Central memory CD4-positive, alpha-beta T cell (primary cell): ENCODE measurements at places on chromosomes 1 and 21.

DNA sequence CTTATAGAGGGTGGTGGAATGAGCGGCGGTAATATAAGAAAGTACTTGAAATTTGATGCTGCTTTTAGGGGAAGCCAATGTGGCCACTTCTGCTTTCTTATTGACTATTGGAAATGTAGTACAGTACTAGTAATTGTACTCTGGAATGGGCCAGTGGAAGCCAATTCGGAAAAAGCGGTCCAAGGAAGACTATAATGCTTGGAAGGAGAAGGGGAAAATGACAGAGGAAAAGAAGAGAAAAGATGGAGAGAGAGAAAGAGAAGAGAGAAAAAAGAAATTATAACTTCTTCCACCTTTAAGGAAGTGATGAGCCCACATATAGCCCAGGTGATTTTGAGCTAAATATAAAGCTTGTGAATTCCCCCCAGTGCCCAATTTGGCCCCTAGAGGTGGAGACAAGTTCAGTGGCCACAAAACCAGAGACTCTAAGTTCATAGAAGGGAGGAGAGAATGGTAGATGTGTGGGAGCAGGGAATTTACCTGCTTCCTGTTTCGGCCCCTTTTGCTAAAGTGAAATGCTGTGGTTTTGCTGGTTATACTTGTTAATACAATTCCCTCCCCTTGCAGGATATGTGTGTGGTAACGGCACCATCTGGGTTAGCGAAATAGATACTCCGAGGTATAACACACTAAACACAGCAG lies 35.7 kb upstream of the DUSP10 start:
- DNase-seq, result peak; percentile 72

DNA sequence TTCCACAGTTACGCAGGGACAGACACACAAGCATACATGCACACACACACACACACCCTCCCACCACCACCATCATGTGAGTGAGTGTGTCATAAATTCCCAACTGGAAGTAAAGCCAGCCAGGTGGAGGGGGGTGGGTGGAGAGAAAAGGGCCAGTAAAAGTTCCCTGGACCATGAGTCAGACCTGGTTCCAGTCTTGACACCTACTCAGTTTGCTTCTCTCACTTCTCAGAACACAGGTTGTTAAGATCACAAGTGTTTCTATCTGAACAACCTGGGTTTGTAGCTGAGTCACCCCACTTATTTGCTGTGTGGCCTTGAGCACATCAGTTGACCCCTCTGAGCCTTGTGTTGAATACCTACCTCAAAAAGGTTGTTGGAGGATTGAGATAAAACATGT lies 9.6 kb downstream of the EPHA10 start:
- DNase-seq, result no peak

GRCh38 chr1:82472489-82473131 lies 671.9 kb downstream of the ADGRL2 start:
- no peak for DNase-seq

GRCh38 chr1:237959838-237960237 lies 69.1 kb upstream of the ZP4 start:
- DNase-seq, result no peak

DNA sequence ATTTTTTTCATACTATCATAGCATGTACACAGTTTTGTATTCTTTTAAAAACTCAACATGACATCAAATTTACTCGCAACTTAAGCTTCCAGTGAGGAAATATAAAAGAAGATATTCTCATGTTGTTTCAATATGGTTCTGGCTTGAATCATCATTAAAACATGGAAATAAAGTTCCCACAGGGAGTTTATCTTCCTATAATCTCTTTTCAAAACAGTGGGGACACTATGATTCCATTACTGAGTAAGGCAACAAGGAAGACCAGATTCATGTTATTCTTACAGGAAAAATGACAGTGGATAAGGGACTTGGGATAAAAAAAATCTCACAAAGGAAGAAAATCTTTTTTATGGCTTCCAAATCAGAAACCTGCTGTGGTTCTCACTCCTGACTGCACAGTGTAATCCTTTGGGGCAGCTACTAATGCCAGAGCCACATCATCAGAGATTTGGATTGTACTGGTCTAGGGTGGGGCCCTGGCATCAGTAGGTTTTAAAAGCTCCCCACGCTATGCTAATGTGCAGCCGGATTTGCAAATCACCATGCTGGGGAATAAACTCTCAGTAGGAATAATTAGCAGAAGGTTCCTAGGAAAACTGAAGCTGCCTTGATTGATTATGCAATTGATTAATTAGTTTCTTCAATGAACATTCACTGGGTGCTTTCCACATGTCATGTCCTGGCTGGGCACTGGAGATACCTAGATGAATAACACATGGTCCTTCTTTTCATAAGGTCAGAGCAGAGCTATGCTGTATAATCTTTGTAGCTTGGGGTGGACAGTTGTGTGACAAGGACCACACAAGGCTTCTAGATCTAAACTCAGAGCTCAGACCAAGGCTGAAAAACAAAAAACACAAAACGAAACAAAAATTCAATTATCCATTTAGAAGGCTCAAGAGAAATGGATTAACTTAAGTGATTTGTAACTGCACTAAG lies 71.1 kb upstream of the C8B start:
- no peak for DNase-seq

DNA sequence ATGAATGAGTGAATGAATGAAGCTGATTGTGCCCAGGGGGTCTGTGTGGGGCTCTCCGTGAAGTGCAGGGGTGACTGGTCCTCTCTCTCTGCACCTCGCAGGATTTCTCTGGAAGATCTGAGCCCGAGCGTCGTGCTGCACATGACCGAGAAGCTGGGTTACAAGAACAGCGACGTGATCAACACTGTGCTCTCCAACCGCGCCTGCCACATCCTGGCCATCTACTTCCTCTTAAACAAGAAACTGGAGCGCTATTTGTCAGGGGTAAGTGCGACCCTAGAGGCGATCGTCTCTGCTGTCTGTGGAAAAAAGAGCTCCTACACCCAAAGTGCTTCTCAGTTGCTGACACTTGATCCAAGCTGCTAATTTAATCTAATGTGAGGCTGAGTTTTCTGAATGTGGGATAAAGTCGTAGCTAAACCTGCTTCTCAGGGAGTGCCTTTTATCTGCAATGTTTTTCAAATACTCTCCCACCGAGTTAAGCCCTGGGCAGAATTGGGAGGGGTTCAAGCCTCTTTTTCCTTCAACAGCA lies 101.7 kb downstream of the HUNK start:
- DNase-seq, result peak; percentile 46

- DNase-seq, result no peak
Measured at GRCh38 chr1:31909691-31910090, 28.5 kb downstream of the PTP4A2 start.

DNA sequence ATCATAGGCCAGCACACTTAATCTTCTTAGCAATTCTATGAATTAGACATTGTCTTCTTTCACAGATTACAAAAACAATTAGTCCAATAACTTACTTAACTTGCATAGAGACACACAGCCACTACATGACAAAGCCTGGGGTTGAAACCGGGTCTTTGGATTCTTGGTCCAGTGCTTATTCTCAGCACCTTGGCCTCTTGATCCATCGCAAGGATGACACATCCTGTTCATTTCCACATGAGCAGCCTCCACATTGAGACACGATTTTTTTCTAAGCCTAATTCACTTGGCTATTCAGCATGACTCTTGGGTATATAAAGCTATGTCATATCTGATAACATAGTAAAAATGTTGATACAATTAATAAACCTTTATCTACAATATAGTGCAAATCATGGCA lies 221.0 kb upstream of the FOXD3 start:
- no peak for DNase-seq

DNA sequence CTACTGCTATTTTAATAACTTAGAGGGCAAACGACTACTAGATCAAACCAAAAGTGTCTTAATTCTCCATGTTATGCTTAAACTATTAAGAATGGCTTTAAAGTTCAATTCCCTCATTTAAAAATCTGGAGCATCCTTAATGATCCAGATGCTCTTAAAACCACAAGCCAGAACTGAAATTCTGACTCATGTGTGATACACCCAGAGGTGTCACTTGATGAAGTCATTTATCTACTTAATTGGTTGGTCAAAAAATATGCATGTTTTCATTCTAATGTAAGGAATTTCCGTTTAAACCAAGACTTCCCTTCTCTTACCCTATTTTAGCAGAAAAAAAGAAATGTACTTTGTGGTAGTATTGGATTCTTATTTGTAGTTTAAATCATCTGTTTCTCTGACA lies 1261.2 kb upstream of the B3GALT2 start:
- DNase-seq, result no peak

DNA sequence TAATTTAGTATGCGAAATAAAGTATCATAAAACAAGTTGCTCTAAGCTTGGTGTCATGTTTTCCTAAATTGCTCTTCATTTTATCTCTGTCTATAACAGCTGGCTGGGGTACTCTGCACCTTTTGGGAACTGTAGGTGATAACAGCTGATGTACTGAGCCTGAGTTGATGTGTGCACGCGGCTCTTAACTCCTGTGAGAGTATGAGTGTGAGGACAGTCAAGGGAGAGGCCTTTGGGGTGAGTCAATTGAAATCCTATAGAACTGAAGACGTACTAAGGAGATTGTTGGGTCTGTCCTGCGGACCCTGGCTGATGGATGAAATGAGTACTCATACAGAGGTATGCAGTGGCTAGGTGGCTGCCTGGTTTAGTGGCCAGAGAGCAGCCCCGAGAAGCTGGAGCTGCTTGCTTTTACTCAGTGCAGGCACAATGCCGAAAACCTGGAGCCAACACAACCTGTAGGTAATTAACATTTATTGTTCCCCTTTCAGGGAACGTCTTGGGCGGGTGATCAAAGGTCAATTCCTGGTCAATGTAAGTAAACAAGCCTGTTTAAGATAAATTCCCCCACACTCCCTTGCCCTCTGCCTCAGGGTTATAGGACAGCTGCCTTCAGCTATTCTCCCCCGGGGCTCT lies 188.5 kb downstream of the PRDM2 start:
- DNase-seq, result no peak

GRCh38 chr1:161089251-161089924 lies at the start of gene NECTIN4:
TSS of gene NECTIN4 (minus strand) at chr1:161089558. CDS start at chr1:161089296, 262 bp downstream.
- DNase-seq, result no peak

DNA sequence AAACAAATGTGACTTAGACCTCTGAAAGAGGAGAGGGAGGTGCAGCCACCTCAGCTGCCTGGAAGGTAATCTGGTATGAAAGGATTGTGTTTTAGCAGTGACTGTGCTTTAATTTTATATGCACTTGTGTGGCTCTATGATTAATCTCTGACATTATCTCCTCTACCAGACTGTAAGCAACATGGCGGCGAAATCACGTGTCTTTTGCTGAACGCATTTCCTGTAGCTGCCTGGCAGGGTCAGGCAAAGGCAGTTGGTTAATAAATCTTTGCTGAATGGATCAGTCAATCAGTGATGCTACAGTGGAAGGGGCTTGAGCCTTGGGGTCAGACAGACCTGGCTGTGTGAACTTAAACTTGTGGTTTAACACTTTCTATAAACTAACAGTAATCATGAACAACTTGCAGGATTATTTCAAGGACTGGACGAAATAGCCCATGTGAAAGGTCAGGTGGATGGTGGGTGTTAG lies 96.9 kb downstream of the ADSS2 start:
- DNase-seq, result no peak

DNA sequence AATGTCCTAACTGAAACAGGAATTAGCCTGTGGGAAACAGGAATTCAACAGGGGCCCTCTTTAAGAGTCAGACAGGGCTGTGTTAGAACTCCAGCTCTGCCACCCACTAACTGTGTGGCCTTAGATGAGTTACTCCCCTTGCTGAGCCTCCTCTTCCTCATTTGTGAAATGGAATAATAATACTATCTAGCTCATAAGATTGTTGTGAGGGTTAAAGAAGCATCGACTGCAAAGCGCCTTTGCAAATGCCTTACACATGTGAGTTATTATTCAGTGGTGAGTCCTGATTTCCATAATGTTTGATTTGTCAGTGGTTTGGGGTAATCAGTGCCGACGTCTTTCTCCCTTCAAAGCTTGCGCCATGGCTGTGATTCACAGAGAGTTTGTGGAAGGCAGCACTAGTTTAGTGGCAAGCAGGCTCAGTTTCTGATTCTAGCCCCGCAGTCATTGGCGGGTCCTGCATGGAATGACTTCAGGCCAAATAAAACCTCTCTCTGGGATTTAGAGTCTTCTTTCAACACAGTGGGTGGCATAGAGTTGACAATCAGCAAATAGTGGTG lies 388.5 kb downstream of the PLPP3 start:
- DNase-seq, result no peak

- DNase-seq, result peak; percentile 63
Measured at GRCh38 chr1:63651161-63651701, 58.0 kb downstream of the PGM1 start.

DNA sequence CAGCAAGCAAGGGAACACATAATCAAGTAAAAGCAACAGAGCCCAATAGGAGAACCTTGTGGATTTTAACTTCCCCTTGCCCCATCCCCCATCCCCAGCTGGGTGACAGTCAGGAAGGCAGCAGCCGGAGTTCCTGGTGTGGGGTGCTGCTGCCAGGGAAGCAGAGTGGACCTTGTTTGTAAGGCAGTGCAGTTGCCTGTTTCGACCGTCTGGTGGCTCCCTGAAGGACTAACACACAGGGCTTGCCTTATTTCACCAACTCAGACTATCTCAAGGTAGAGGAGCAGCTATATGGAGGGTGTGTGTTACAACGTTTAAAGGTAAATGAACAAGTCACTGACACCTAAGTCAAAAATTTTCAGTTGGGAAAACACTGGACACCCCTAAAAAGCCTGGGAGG lies 6.6 kb downstream of the KRTAP10-8 start:
- no peak for DNase-seq

DNA sequence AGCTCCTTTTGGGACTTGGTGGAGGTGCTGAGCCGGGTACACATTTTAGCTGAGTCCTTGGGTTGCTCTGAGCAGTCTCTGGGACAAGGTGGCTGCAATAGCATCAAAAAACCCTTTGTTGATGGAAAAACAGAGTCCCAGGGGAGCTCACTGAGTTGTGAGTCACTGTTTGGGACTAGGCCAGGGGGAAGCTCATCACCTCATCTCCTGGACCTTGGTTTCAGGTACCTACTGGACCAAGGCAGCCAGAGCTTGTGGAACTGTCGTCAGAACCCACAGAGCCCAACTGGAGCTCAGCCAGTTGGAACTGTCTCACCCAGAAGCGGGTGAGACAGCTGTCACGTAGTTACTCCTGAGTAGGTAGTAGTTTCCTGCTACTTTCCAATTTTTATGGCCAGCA lies 146.7 kb downstream of the HLX start:
- no peak for DNase-seq

GRCh38 chr21:42542596-42542995 lies 28.9 kb downstream of the SLC37A1 start:
- no peak for DNase-seq

DNA sequence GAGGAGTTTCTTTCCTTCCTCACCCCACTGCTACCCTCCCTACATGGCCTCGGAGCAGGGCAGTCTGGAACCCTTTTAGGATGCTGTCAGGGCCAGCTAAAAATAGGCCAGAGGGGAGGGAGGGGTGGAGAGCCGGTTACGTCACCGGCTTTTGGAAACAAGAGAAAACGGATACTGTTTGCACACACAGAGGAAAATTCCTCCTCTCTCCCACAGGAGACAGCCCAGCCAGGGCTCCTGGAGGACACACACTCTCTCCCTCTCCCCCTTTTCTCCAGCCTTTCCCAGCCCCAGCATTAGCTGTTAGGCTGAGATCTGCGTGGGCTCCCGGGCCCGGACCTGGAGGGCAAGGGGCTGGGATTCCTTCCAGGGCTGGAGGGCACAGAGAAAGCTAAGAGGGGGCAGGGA lies 20.0 kb upstream of the ALDH4A1 start:
- no peak for DNase-seq

- DNase-seq, result no peak
Measured at GRCh38 chr1:160375788-160376524, 9.1 kb downstream of the NHLH1 start.
